ENCODE measurements at places on chromosomes 12 and 14. TPM values are rescaled to one million over a fixed set of nuclear protein-coding genes. Genes with fewer than 3 reads are reported as not detected.
A peak's percentile ranks its signal among the peaks of the same experiment; 100 is the strongest.

The SARNP gene
- 98.3 TPM for total RNA-seq

The TTC9 gene
- total RNA-seq, result 22.5 TPM

The KRT75 gene
- total RNA-seq, result not detected

DNA sequence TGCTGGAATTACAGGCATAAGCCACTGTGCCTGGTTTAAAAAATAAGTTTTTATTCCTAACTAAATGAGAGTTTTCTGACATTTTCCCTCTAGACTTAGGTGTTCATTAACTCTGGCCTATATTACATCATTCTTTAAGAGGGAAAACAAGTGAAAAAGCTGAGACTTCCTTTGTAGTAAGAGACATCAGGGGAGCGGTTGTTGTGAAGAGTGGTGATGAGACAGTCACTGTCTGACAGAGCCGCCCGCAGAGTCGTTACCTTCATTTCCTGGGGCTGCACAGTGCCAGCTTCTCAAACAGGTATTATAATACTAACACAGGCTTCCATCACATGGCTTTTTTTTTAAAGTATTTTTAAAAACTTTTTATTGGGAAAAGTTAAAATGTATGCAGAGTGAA is 19.7 kb upstream of the TDRD9 start:
- peaks cover 14% of the 10 kb centered on the region for H3K4me1 ChIP-seq
- peaks cover 12% of the 10 kb centered on the region for H3K36me3 ChIP-seq
- no peak for DNase-seq
- H3K4me3 ChIP-seq, result no peak overlapping the region

GRCh38 chr12:105279460-105280056 is 43.6 kb upstream of the APPL2 start:
- no peak overlapping the region for H3K27ac ChIP-seq
- DNase-seq, result peak; percentile 47
- no peaks in the 10 kb centered on the region for H3K27me3 ChIP-seq
- H3K4me1 ChIP-seq, result peaks cover 10% of the 10 kb centered on the region

DNA sequence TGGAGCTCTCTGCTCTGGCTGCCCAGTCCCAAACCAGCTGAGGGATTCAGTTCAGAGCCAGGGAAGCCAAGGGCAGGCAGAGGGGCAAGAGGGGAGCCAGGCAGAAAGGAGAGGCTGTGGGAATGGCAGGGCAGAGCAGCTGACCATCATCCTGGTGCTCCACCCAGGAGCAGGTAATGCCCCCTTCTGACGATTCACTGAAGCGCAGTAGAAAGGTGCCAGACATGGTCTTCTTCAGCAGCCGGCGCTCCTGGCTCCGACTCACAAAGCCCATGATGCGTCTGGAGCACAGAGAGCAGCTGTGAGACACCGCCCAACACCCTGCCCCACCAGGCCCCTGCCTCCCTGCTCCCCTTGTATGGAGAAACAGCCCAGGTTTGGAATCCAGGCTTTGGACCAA is 8.0 kb downstream of the IL23A start:
- H3K4me3 ChIP-seq, result no peak overlapping the region
- peak; percentile 62 for DNase-seq
- peak overlapping the region; percentile 60 for H3K27ac ChIP-seq
- H3K27me3 ChIP-seq, result no peaks in the 10 kb centered on the region
- no peaks in the 10 kb centered on the region for H3K4me1 ChIP-seq

GRCh38 chr12:117742721-117743120 is 226.1 kb downstream of the KSR2 start:
- no peak for DNase-seq
- H3K4me1 ChIP-seq, result peaks cover 5% of the 10 kb centered on the region
- H3K4me3 ChIP-seq, result no peak overlapping the region
- no peaks in the 10 kb centered on the region for H3K27me3 ChIP-seq
- H3K27ac ChIP-seq, result no peak overlapping the region

GRCh38 chr14:22474730-22475351 is 114.2 kb downstream of the DAD1 start:
- H3K27me3 ChIP-seq, result no peaks in the 10 kb centered on the region
- no peak overlapping the region for H3K27ac ChIP-seq
- no peak overlapping the region for H3K4me3 ChIP-seq
- peaks cover 40% of the 10 kb centered on the region for H3K4me1 ChIP-seq

GRCh38 chr12:94304012-94304411 is 155.6 kb downstream of the PLXNC1 start:
- no peak overlapping the region for H3K4me3 ChIP-seq
- H3K27me3 ChIP-seq, result no peaks in the 10 kb centered on the region
- H3K27ac ChIP-seq, result no peak overlapping the region
- H3K4me1 ChIP-seq, result peaks cover 36% of the 10 kb centered on the region

DNA sequence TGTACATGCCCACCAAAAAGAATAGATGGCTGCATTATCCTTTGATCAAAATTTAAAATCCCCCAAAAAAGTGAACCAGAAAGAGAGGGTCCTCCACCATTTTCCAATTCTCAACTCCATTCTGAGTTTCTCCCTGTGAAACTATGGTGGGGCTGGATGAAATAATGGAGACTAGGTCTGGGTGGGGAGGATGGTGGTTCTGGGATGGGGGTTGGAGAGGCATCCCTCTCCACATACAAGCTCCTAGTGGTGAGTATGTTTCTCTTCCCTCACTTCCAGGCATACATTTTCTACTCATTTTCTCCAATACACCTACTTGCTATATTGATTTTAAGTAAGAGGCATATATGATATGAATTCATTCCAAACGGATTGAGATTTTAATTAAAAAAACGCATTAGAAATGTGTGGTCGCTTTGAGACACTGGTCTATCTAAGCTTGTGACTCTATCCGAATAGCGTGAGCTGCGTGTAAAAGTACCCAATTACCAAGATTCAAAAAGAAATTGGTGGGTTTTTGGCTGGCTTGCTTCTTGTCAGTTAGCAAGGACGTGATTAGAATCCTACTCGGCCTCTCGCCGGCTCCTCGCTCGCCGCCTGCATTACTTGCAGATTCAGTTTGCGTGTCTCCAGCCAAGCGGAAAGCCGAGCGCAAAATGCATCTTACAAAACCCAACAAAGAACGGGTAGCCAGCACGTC is 3.4 kb downstream of the ASCL1 start:
- H3K4me3 ChIP-seq, result peak overlapping the region; percentile 55
- H3K27me3 ChIP-seq, result peaks cover 99% of the 10 kb centered on the region
- peak; percentile 40 for DNase-seq
- peaks cover 12% of the 10 kb centered on the region for H3K36me3 ChIP-seq
- H3K4me1 ChIP-seq, result peaks cover 71% of the 10 kb centered on the region
